Calu3 (cell line): ENCODE measurements at places on chromosomes 2 and 18.

- DNase-seq: no peak
Observed at GRCh38 chr18:75108579-75109318, 100.2 kb downstream of the PTGR3 start.

- DNase-seq: no peak
Observed at GRCh38 chr2:18262601-18263000, 297.9 kb downstream of the RDH14 start.

- no peak for DNase-seq
Observed at GRCh38 chr18:1394966-1395365, 490.3 kb downstream of the ADCYAP1 start.

- no peak for DNase-seq
Observed at GRCh38 chr2:12778811-12779579, 62.3 kb downstream of the TRIB2 start.

DNA sequence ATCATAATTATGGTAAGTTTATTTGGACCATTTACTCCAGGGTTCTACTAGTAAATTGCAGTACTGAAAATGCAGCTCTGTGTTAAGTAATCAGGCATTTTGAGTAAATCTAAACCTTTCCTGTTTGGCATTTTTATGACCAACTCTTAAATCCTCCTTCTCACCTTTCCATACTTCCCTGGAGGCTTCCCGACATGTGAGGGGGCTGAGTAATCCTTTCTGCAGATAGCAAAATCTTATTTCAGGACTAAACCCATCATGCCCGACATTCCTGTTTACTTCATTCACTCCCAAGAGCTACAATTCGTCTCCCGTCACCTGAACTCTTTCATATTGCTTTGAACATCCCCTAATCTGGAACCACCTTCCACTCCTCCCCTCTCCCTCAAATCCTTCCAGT lies 296.6 kb downstream of the IKZF2 start:
- DNase-seq: no peak

DNA sequence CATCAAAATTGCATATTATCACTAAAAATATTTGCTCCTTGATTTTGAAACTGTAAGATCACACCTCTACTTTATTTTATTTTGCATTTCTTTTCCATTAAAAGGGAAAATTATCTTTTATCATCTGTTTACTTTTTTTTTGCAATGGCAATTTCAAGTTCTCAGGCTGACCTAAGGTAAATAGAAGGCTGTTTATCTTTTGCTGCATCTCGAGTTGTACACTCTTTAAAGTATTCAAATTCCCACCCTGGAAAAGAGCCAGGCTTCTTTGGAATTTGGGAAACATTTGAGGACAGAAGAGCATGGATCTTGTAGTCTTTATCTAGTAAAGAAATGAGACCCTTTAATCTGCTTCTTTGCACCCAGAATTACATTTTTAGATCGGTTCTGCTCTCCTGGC lies 645.7 kb downstream of the SLC4A3 start:
- DNase-seq: no peak

DNA sequence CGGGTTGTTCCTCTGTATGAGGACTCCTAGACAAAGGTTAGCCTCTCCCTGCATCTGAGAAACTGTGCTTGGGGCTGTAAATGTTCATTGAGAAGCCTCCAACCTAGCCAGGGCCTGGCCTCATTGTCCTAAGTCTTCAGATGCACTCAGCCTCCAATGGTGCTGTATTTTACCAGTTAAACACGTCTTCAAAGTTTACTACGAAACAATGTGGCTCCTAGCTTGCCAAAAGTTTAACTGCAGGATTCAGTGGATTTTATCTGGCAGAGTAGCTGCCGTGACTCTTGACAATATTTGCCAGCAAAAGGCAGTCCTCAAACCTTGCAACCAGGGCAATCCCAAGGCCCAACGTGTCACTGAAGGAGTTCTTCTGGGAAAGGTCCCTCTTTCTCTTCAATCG lies 1.1 kb downstream of the PID1 start:
- DNase-seq: no peak

DNA sequence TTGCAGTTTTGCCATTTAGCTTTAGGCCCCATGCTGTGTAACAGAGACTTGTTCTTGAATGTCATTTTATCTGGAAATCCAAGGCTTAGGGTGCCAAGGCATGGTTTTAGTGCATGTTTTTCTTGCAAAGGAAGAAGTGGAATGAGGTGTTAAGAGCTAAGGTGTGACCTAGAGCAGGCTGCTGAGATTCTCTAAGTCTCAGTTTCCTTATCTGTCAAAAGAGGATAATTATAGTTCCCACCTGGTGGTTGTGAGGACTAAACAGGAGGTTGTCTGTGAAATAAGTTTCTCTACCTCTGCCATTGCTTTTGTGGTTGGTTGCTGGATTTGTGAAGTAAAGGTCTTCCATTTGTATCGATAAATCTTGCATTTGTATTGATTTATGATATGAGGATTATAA lies 82.0 kb downstream of the TANC1 start:
- DNase-seq: no peak

GRCh38 chr2:47253447-47253846 lies 98.3 kb upstream of the STPG4 start:
- DNase-seq: no peak

DNA sequence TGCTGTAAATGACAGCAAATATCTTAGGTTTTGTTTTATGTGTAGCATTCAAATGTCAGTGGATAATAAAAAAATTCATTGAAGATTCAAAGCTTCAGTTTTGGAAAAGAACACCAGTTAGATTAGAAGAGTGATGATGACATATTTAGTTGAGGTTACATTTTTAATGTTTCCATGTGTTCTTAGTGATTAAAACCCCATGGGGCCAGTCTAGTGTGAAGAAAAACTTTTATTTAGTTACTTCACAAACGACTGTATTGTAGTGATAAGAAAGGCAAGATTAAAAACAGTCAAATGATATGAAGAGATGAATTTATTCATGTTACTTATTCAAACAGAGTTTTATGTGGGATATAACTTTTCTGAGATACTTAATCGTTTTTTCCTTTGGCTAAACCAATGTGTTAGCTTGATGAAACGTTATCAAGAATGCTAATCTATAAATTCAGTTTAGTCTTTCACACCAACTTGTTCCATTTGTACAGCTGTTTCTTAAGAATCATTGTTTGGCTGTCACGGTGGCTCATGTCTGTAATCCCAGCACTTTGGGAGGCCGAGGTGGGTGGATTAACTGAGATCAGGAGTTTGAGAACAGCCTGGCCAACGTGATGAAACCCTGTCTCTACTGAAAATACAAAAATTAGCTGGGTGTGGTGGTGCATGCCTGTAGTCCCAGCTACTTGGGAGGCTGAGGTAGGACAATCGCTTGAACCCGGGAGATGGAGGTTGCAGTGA lies 11.6 kb downstream of the BMPR2 start:
- no peak for DNase-seq

DNA sequence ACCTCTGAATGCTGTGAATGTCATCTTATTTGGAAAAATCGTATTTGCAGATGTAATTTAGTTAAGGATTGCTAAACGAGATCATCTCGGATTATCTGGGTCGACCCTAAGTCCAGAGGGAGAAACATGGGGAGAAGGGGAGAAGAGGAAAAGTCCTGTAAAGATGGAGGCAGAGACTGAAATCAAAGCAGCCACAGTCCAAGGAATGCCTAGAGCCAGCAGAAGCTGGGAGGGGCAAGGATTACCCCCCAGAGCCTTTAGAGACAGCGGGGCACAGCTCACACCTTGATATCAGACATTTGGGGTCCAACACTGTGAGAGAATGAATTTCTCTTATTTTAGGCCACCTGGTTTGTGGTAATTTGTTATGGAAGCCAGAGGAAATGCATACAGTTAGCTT lies 104.9 kb upstream of the YPEL5 start:
- DNase-seq: no peak

DNA sequence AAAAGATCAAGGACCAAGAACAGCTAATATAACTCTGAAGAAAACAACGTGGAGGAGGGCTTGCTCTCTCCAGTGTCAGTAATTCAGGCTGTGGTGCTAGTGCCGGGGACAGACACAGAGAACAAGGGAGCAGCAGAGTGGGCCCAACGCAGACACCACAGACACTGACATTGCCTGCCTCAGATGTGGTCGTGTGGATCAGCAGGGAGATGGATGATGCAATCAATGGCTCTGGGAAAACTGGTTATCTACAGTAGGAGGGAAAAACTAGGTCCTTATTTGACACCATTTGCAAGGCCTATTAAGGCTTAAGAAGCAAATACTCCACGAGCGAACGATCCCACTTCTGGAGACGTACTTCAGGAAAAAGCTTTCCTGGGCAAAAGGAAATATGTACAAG lies 36.1 kb downstream of the HDLBP start:
- no peak for DNase-seq

DNA sequence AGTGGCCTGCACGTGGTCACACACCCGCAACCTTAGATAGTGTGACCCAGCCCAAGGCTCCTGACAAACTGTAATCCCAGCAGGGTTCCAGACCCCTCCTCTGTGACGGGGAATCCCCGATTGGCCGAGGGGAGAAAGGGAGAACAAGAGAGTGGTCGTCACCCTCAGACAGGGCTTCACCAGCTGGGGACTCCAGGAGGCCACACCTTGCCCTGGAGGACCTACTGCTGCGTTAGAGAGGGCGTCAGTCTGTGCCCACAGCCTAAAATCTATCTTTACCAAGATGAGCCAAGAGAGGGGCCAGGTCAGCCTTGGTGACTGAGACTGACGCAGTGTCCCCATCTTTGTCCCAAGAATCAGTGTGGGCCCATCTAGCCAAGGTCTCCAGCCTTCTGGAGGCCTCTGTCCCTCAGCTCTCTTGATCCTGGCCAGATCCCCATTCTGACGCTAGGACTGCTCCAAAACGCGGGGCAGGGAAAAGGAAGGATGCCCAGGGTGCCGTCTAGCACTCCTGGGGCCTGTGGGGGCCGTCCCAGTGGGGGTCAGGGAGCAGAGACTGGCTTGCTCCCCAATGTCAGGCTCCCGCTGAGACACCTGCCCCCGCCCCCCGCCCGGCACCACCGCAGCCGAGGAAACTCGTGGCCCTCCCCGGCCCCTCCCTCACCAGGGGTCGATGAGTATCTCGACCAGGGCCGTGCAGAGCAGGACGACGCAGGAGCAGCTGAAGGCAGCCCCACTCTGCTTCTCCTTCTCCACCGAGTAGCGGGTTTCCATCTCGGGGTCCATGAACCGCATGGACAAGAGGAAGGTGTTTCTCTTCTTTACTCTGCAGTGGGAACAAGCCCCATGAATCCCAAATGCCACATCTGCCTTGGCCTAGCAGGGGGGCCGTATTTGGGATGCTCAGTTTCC lies 40.9 kb downstream of the CENPO start:
- no peak for DNase-seq

GRCh38 chr2:144330951-144331673 lies 188.8 kb downstream of the ZEB2 start:
- no peak for DNase-seq

GRCh38 chr2:130336877-130337734 lies 5.6 kb upstream of the IMP4 start:
- peak; percentile 81 for DNase-seq

DNA sequence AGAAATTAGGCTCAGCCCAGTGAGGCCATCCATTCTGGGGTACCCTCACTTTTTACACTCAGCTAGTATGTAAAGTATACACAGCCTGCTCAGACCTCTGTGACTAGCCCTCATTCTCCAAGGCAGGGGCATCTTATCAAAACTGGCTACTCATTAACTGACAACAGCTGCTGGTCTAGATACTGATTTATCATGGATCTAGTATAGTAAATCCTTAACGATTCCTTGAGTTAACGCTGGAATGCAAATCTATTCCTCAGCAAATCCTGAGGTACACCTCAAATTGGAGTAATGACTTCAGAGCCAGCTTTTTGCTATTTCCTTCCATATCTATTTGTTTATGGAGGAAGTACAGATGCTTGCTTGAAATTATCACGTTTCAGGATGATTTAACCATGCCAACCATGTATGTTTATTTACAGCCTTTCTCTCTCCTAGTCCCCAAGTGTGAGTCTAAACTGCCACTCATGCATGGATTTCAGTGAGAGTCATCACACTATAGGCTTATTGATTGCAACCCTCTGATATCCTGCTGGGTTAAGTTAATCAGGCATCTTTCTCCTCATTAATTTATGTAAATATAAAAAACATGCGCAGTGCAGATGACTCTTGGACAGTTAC lies 70.2 kb upstream of the DOK6 start:
- DNase-seq: no peak

GRCh38 chr18:76979111-76979751 lies 153.4 kb downstream of the MBP start:
- DNase-seq: no peak

DNA sequence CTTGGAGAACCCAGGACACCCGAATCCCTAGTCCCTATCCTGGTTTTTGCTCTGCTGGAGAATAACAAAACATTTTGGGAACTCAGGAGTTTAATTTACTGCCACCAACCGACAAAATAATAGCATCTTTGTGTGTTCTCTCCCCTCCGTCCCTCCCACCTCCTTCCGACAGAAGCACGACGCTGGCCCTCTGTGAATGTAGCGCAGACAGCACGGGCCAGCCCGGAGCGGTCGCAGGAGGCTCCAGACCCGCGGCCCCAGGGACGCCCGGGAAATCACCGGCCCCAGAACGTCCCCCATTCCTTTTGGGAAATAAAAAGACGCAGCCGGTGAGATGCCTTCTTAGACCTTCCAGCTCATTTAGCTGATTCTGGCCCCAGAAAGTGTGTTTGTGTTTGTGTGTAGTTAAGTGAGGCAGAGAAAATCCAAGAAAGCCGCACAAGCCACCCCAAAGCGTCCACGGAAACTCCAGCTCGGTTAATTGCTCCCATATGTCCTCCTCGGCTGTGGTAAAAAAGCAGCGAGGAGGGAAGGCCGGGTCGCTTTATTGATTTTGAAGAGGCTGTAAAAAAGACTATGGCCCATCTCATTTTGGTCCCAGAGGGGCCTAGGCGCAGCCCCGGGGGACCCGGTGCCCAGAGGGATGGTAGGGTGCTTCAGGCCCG lies 577 bp upstream of the TANC1 start:
- DNase-seq: peak; percentile 56

GRCh38 chr2:8856176-8856575 lies 18.8 kb upstream of the KIDINS220 start:
- no peak for DNase-seq

- no peak for DNase-seq
Observed at GRCh38 chr18:44309185-44309584, 371.5 kb upstream of the SETBP1 start.

- DNase-seq: no peak
Observed at GRCh38 chr2:109352056-109352897, 223.3 kb downstream of the SH3RF3 start.

DNA sequence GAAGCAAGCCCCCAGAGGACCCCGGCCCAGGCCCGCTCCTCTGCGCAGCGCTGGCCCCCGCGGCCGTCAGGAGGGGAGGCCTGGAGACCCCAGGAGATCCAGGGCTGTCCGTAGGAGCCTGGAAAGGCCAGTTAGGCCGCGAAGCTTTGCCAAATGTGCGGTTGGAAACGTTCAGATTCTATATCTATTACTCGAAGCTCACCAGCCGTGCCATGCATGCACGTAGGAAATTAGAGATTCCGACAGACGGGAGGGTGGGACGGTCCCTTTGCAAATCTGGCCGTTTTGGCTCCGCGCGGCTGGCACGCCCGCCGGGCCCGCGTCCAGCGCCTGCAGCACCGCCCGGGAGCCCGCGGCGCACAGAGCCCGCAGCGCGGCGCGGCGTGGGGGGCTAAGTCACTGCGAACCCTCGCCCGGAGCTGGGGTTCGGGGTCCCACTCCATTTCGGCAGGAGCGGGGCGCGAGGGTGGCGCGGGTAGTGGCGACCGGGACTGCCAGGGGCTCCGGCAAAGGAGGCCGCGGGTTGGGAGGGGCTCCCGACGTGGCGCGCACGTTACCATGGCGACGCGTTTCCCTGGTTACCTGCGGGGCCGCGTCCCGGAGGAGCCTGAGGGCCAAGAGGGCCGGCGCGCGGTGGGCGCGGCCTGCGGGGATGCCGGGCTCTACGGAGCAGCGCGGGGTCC lies 488.6 kb upstream of the SMIM21 start:
- DNase-seq: no peak
